ENCODE measurements at places on chromosomes 3 and 15. TPM values are rescaled to one million over a fixed set of nuclear protein-coding genes. Genes with fewer than 3 reads are reported as not detected.

The CCR1 gene
- not detected for total RNA-seq

The VWA5B2 gene
- total RNA-seq = 0.63 TPM

The SERINC4 gene
- total RNA-seq = not detected

The TERB2 gene
- total RNA-seq = not detected

DNA sequence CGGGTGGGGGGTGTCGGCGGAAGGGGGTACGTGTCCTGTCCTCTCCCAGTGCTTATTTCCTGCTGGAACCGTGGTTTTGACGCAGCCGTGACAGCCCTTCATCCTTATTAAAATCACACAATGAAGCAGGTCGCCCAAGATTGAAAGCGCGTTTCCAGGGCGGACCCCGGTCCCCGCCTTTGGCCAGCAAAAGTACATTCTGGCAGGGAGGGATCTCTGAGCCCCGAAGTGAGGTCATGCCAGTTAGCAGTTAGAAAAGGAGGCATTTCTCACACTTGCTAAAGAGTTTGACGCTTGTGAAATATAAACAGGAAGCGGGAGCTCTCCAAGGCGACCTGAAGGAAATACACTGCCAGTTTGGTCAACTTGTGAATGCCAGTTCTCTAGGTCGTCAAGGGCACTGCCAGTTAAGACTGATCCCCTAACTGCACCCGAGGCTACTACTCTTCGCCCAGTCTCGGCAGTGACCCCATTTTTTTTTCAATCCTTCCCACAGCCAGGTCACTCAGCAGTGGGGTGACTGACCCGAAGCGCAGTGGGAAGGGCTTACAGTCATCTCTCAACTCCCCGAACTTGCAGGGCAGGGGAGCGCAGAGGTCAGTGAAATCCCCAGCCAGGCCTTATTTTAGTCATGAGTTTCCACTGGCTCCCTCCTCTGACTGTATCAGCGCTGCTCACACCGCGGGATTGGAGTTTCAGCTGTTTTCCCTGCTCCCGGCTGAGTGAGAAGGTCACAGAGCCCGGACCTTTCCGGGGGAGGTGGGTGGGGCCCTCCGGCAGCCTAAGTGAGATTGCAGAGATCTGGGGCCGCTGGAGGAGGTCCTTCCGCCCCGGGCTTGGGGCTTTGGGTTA is 2.0 kb upstream of the BHLHE40 start:
- peak; percentile 49 for DNase-seq

GRCh38 chr3:27681249-27681748 is 40.8 kb downstream of the EOMES start:
- peak; percentile 76 for DNase-seq

DNA sequence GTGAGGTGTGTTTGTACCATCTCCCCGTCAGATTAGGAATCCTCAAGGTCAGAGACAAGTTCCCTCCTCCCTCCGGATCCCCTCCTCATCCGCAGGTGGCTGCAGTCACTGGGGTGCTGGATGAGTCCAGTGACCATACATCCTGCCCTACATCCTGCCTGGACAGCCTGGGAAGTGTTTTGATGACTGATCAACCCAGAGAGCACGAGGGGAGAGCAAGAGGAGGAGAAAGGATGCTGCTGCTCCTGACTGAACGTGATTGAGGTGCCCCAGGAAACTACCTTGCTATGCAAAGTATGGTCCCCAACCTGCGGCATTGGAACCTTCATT is 65.1 kb downstream of the SLC12A8 start:
- DNase-seq = no peak

GRCh38 chr3:124617177-124617576 is 113.1 kb upstream of the UMPS start:
- no peak for DNase-seq

- no peak for DNase-seq
Observed at GRCh38 chr3:49625071-49625470, 49.1 kb upstream of the APEH start.

DNA sequence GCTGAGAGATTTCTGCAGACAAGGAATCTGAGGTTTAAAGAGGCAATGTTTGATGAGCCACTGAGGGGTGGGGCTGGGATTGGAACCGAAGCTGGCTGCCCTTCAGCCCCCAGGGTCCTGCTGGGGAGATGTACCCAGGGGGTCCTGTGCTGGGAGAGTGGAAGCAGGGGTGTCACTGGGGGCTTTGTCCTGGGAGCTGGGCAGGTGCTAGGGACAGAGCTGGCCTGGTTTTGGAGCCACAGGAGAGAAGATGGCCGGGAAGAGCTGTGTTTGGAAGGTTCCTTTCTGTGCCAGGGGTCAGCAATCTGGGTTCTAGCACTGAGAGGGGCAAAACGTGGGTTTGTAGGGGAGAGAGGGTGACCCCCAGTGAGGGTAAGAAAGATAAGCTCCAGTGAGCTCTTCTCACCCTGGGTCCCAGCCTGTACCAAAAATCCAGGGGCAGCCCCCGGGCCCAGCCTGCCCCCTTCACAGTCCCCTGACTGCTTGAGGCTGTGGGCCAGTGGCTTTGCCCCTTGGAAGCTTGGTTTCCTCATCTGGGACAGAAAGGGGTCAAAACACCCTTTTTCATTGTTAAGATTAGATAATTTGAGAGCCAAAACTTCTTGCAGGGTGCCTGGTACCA is 69.6 kb downstream of the SMAD3 start:
- DNase-seq = no peak

All from HT-29 (cell line).